ENCODE measurements at places on chromosomes 4 and X.

DNA sequence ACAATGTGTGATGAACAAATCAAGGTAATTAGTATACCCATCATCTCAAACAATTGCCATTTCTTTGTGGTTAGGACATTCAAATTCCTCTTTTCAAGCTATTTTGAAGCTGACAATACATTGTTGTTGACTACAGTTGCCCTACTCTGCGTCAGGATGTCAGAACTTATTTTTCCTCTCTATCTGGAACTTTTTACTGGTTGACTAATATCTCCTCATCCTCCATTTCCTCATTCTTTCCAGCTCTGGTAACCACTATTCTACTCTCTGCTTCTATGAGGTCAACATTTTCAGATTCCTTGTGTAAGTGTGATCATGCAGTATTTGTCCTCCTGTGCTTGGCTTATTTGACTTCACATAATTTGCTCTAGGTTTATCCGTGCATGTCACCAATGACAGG is 240.5 kb upstream of the HS3ST1 start:
- no peak for DNase-seq

- DNase-seq, result no peak
Measured at GRCh38 chr4:70778888-70779422, 57.2 kb downstream of the RUFY3 start.

GRCh38 chrX:13180807-13181206 is 136.4 kb upstream of the FAM9C start:
- no peak for DNase-seq

DNA sequence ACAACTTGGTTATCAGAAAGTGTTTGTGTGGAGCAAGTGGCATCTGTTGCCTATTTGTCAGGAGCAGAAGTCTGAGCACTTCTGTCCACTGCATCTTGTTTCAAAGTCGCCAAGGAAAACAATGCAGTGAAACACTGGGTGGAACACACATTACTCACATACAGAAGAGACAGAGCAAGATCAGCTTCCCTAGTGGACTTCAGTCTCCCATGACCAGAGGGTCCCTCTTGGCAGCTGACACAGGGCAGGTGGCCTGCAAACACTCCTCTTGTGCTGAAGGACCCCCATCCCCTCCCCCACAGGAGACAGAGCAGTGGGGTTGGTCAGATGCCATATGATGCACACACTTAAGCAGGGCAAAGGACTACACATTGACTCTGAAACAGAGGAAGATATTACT is 3.6 kb upstream of the BBS12 start:
- DNase-seq, result no peak

- DNase-seq, result no peak
Measured at GRCh38 chr4:8874003-8874895, 2.6 kb upstream of the HMX1 start.

DNA sequence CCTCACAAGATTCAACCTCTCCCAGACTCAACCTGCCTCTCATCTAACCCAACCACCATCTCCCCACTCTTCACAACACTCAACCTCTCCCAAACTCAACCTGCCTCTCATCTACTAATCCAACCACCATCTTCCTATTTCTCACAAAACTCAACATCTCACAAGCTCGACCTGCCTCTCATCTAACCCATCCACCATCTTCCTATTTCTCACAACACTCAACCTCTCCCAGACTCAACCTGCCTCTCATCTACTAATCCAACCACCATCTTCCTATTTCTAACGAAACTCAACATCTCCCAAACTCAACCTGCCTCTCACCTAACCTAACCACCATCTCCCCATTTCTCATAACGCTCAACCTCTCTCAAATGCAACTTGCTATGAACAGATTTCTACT is 29.8 kb downstream of the FAT1 start:
- no peak for DNase-seq

DNA sequence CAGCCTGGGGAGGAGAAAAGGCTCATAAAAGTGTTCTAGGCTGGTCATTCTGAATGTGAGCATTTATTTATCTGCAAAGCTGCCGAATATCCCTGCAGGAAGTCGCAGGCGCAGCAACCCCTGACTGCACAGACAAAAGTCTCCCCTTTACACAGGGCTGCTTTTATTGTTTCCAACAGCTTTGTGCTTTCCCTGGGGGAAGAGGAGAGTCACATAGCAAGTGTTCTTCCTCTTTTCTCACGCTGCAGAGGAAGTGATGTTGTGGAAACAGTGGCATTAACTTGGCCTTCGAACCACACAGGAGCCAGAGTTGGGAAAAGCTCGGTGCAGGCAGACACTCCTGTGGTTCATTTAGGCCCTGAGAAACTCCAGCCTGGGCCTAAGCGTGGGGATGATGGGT is 81.5 kb upstream of the BCOR start:
- DNase-seq, result no peak

DNA sequence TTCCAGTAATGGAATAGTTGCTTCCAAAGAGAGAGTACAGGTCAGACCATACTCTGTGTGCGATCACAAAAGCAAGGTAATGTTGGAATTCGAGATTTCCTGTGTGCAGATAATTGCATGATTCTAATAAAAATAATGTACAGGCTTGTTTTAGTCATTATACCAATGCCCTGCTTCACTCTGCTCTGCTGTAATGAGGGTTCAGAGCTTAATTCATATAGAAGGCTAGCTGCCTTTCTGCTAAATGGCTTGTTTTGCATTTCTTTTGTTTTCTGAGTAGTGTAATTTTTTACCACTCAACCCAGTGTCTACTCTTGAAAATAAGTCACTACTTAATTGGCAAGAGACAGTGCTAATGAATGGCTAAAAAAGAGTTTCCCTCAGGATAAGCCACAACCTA is 236.0 kb downstream of the CAMK2D start:
- DNase-seq, result no peak

GRCh38 chr4:140755774-140756318 is 339 bp downstream of the TBC1D9 start:
- DNase-seq, result no peak

GRCh38 chr4:10096201-10096977 is 20.2 kb downstream of the WDR1 start:
- DNase-seq, result peak; percentile 70

GRCh38 chrX:110397339-110397738 is 38.7 kb downstream of the RTL9 start:
- DNase-seq, result no peak

DNA sequence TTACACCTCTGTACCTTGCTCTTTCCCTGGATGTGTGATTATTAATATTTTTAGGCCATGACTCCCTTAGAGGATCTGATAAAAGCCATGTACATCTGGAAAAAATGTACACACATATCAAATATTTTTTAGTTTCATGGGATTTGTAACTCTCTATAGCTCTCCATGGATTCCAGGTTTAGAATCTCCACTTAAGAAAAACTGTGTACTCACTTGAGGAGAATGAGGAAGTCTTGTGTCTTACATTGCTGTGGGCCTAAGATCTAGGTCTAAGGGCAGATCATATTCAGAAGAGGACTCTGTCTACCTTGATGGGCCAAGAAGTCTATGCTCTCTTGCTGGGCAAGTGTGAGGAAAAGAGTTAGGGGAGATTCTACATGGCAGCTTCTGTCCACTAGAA is 98.0 kb downstream of the RRAGB start:
- no peak for DNase-seq

DNA sequence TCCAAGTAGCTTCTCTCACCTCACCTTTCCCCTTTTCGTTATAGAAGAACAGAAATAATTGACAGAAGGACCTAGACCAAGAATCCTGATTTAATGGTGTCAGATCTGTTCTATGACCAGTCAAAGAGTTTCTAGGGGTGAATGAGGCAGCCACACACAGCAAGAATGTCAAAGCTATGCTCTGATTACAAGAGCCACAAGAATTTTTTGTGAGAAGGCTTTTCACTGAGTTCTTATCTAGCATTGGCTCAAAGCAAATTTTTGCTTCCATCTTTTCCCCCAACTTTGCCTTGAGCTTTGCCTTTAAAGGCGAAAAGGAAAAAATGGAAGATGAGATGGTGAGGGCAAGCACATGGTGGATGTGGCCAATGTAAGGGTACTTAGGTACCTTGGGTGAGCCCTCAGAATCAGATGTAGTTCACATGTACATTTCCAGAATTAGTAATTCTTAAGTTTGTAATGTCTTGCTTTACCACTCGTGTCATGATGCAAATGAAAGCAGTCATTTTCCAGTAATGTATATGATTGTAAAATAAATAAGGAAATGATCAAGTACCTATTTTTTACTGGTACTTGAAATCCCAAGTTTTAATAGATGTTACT is 23.5 kb downstream of the FMR1 start:
- no peak for DNase-seq

DNA sequence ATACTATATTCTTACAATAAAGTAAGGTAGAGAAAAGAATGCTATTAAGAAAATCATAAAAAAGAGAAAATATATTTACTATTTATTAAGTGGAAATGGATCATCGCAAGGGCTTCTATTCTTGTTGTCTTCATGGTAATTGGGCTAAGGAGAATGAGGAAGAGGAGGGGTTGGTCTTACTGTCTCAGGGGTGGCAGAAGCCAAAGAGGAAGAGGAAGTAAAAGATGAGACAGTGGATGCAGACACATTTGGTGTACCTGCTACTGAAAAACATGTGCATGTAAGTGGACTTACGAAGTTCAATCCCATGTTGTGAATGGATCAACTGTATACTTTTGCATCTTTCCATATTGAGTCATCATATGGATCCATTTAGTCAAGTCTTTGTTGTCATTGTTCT is 1502.1 kb upstream of the ADGRL3 start:
- DNase-seq, result no peak

GRCh38 chr4:128600410-128600809 is 209.1 kb upstream of the JADE1 start:
- DNase-seq, result no peak

DNA sequence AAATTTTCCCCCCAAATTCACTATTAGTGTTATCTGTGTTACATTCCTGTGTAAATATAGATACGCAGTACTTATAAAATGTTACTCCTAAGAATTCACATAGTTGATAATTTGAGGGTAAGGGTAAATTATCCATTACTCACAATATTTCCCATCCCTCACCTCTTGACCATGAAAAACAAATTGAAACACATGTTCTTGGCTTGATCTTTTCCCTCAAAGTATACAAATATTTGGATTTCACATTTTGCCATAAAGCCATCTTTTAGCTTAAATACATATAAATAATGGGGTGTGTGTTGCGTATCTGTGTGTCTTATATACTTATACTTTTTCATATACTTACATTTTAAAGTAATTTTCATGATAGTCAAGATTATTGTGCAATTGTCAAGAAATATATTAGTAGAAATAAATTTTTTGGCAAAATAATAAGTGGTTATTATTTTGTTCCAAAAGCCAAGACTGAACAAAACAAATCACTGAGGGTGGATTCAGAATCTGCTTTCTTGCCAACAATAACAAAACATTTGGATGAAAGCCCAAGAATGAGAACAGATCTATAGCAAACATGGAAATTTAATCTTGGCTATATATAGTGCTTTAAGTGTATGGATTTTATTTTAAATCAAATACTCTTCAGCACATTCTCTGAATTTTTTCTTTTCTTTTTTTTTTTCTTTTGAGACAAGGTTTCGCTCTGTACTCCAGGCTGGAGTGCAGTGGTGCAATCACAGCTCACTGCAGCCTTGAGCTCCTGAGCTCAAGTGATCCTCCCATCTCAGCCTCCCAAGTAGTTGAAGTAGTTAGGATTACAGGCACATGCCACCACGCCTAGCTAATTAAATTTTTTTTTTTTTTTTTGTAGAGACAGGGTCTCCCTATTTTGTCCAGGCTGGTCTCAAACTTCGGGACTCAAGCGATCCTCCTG is 48.5 kb upstream of the PRSS48 start:
- no peak for DNase-seq

GRCh38 chr4:107304699-107305286 is 268.7 kb upstream of the DKK2 start:
- no peak for DNase-seq

DNA sequence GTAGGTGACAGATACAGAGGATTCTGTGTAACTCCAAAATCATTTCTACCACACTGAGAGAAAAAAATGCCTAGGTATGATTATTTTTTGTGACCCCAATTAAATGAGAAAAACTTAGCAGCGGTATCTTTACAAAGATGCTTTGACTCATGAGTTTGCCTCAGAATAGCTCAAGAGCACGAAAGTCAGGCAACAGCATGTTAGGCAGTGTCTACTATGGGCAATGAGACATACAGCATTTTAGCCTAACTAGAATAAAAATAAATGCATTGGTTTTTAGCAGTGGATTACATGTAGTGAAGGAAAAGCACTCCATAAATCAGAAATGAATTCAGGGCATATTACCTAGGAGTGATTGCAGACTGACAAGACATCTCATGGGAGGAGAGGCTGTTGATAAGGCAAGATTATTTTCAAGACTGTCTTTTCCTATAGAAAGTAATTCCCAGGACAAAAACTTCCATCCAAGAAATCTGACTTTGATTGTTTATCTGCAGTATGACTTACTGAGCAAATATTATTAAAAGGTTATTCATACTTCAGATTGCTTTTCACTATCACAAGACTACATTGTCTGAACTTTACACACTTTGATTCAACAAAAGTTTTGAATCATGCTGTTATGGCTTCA is 3.6 kb downstream of the ANXA10 start:
- no peak for DNase-seq

DNA sequence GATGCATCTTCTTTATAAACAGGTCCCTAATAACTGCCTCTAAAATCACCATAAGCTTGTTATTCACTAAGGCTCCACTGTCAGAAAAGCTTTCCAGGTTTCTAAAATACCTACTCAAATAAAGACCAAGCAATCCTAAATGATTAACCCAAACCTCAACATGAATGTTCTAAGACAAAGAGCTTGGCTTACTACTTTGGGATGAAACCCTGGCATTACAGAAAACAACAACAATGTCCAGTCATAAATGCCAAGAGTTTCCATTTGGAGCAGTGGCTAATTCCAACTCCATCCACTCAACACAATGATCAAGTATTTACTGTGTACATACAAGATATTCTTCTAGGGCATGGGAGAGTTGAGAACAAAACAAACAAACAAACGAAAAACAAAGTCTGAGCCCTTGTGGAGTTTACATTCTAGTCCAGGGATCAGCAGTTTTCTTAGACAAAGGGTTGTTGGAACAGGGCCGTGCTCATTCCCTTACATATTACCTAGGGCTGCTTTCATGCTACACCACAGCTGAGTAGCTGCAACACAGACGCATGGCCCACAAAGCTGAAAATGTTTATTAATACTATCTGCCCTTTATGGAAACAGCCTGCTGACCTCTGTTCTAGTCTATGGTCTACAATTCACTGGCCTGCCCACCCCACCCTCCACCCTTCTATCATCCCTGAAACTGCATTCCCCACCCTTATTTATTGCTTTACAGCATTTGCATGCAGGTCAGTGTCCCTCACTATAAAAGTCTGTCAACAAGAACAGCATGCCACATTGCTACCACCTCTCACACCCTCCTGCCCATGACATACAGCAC is 23.7 kb downstream of the ABCG2 start:
- no peak for DNase-seq
